ENCODE measurements at places on chromosomes 3 and 15. TPM values are rescaled to one million over a fixed set of nuclear protein-coding genes. Genes with fewer than 3 reads are reported as not detected.

The TGM5 gene
- total RNA-seq, result not detected

The FHIT gene
- 4.8 TPM for total RNA-seq

The NR1I2 gene
- total RNA-seq, result 0.15 TPM

The SLC22A13 gene
- total RNA-seq, result 1.1 TPM
